SW 1271 (cell line): ENCODE measurements at places on chromosomes 2 and 18.

GRCh38 chr18:8792688-8793316 is 87.4 kb downstream of the MTCL1 start:
- no peak for DNase-seq

- no peak for DNase-seq
Observed at GRCh38 chr2:203476881-203477280, 58.2 kb downstream of the RAPH1 start.

DNA sequence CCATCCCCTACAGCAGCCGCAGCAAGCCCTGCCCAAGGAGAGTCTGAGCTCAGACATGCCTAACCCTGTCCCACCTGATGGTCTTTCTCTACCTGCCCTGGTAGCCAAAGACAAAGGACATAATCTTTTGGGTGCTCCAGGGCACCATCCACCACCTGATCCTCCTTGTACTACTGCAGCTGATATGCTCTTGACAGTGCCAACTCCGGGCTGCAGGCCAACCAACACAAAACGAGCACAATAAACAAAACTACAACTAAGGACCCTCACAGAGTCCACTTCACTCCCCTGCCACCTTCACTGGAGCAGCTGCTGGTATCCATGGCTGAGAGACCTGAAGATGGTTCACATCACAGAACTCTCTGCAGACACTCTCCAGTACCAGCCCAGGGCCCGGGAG is 106.3 kb downstream of the GRB14 start:
- DNase-seq = no peak

- no peak for DNase-seq
Observed at GRCh38 chr18:63505566-63506335, 29.0 kb downstream of the SERPINB5 start.

DNA sequence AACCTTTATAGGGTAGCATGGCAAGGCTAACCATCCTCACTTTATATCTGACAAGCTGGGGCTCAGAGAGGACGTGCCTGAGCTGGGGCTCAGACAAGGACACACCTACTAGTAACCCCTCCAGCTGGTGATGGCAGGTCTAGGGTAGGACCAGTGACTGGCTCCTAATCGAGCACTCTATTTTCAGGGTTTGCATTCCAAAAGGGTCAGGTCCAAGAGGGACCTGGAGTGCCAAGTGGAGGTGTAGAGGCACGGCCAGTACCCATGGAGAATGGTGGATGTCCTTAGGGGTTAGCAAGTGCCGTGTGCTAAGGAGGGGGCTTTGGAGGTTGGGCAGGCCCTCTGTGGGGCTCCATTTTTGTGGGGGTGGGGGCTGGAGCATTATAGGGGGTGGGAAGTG is 1.2 kb upstream of the DES start:
- DNase-seq = no peak

DNA sequence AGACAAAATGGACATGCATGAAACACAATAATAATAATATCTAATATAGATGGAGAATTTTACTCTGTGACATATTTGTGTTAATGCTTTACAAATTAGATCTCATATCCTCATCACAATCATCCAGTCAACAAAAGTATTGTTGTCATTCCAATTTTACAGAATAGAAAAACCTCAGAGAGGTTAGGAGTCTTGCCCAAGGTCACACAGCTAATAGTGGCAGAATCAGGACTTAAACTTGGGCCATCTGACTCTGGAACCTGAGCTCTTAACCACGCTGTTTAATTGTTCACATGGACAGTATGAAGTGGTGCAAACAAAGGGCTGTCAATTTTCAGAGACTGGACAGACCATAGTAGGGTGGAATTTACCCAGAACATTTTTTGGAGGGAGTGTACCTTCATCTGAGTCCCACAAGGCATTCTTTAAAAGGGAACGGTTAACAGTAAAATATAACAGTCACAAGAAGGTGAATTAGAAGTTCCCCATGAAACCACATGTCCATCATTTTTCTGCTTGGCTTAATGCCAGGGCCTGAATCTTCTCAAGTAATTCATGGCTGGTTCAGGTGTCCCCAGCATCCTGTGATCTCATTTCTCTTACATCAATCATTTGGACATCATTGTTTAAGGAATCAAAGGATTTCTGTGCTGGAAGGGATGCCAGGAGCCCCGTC is 35.4 kb upstream of the CCDC93 start:
- DNase-seq = no peak

- no peak for DNase-seq
Observed at GRCh38 chr2:39513641-39514094, 76.6 kb upstream of the MAP4K3 start.

- DNase-seq = no peak
Observed at GRCh38 chr2:172181840-172182239, 79.1 kb upstream of the DLX2 start.

DNA sequence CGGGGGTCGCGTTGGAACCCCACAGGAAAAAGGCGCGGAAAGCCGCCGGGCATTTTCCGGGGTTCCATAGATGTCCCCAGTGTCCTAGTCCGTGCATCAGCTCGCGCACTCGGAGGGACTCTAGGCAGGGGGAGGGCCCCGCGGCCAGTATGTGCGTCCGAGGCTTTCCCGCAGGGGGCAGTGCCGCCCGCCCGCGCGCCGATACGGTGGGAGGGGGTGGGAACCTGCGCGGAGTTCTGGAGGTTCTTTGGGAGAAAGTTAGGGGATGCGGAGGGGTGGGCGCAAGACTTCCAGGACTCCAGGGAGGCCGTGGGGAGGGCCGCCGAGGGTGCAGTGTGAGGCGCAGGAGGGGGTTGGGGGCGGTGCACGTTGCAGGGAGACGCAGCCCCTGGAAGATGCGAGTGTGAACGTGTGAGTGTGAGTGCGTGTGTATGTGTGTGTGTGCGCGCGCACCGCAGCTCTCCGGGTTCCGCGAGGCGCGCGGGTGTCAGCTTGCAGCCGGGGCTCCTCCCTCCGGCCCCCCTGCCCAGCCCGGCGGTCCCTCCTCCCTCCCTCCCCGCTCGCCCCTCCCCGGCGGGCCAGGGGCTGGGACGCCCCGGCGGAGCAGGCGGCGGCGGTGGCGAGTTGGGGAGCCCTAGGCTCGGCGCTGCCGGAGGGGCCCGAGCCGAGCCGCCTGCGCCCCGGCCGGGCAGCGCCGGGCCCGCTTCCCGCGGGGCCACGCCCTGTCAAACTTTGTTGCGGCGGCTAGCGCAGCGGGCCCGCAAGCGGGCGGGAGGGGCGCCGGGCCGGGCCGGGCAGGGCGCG is at the start of gene TCF7L1:
Gene TCF7L1, plus strand, starts transcription at position 559 of the 804 bp plus-strand sequence. CDS start 293 bp downstream, outside the sequence.
- peak; percentile 7 for DNase-seq

DNA sequence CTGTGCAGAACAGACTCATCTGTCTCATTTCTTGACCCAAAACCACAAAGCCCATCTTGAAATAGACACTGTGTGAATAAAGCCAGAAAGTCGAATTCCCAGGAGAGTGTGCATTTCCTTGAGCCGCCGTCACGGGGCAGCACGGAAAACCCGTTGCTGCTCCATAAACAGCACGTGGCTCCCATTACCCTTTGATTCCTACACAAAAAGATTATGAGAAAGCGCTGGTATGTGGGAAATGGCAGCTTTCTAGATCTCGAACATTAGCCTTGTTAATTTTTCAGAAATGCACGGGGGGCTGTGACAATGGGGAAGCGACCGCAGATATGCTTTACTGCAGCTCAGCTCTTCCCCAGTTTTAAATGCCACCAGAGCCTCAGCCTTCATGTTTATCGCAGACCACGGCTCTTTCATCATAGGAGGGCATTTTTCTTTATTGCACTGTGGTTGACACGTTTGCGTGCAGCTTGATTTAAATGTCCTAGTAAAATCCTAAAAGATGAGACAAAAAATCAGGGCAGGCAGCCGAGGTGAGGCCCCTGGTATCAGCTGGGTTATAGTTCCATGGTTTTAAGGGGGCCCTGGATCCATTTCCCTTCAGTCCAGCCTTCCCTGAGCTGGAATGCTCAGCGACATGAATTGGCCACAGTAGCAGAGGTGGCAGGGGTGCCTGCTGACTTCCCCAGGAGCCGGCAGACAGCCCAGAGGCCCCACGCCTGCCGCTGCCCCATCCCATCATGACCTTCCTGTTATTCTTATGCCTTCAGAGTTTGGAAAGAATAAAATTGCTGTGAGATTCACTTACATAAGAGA is 249.3 kb downstream of the NDUFA10 start:
- DNase-seq = no peak

DNA sequence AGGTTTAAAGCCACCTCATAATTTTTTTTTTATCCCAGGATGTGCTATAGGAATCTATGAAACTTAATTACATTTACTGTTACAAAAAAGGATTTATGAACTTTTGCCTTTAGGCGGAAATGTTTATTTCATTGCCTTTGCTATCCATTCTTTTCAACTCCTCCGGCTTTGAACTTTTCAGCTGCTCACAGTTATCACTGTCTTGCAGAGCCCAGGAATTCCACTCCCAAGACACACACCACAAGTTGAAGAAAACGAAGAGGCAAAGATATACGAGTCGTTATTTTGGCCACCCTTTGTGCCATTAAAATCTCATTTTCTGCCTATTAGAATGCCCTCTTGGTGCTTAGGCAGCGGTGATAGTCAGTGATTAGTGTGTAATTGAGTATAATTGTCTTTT is 80.0 kb downstream of the PAX3 start:
- DNase-seq = no peak

- DNase-seq = peak; percentile 2
Observed at GRCh38 chr18:34122724-34123334, 101.9 kb downstream of the NOL4 start.

GRCh38 chr18:2984703-2985261 is 28.2 kb downstream of the LPIN2 start:
- DNase-seq = no peak

GRCh38 chr2:178865146-178865936 is 58.1 kb upstream of the TTN start:
- DNase-seq = no peak

DNA sequence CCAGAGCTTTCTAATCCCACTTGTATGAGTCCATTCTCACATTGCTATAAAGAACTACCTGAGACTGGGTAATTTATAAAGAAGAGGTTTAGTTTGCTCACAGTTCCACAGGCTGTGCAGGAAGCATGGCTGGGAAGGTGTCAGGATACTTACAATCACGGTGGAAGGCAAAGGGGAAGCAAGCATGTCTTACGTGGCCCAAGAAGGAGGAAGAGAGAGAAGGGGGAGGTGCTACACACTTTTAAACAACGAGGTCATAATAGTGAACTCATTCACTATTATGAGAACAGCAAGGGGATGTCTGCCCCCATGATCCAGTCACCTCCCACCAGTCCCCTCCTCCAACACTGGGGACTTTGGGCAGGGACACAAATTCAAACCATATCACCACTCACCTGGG is 67.8 kb downstream of the TTC32 start:
- no peak for DNase-seq

DNA sequence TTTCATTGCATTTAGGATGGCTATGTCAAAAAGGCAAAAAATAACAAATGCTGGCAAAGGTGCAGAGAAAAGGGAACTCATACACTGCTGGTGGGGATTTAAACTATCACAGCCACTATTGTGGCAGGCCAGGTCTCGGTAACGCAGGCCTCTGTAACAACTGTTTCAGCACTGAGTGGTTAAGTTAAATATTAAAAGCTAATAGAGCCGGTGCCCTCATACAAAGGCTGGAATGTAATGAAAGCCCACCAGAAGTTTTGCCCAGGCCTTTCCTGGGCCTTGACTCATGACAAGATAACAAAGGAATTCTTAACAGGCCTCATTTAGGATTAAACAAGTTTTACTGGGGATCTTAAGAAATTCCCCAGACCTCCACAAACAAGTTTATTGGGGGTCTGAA is 10.7 kb downstream of the MERTK start:
- DNase-seq = no peak

- DNase-seq = no peak
Observed at GRCh38 chr18:74623047-74623816, 25.6 kb downstream of the ZNF407 start.

DNA sequence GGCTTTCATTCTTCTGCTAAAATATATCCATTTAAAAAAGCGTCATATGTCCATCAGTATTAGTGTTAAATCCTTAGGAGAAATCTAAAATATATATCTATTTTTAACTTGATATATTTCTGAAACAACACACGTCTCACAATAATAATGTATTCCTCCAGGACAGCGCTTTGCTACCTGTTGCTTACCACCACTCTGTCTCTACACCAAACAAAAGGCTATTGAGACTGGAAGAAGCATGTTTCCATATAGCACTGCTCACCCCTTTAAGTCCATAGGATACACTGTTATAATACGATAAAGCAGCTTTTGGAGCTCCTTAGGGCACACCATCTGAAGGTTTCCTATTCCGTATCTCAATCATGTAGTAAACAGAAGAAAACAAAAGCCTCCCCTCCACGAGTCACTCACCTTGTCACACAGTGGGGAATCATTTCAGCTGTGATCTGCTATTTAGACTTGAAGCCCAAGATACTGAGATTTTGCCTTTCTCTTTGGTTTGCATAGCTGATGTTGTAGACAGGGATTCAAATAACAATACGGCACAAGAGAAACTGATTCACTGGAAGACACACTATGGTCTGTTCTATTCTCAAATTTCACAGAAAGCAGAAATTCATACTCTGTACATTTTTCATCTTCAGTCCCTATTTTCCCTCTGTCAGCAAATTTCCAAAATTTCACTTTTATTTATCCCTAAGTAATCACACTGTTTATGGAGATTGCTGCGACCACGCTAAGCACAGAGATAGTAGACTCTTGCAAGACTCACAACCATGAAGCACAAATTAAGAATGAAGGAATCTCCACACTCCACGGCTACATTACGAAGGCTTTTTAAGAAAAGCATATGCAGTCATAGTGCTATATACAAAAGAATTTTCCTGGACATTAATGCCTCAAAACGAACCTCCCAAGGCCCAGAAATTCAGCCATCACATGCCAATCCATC is 187.1 kb downstream of the TCF4 start:
- DNase-seq = no peak

DNA sequence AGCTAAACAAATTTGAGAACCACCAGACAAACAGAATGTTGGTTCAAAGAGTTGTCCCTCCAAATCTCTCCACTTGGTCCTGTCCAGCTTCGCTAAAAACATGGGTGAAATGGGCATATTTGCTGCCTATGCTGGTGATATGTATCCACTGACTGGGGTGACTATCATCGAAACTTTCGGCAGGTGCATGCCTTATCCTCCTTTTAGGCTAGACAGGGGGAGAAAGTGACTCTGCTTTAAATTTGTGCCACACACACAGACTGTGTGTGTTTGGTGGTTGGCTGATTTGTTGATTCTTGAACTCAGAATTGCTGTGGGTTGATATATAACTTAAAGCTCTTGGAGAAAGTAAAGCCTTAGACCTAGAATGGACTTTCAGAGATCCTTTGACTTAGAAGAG is 324.1 kb upstream of the NT5C1B start:
- DNase-seq = no peak

- DNase-seq = no peak
Observed at GRCh38 chr2:158953454-158953853, 15.0 kb upstream of the TANC1 start.

- DNase-seq = no peak
Observed at GRCh38 chr2:190407246-190407661, 901 bp upstream of the MFSD6 start.

GRCh38 chr18:74457043-74457724 is at the start of gene DIPK1C:
Gene DIPK1C (minus strand): TSS chr18:74457308. CDS start chr18:74457259, 49 bp downstream.
- DNase-seq = no peak

- no peak for DNase-seq
Observed at GRCh38 chr2:33072614-33073013, 125.9 kb downstream of the LTBP1 start.

- no peak for DNase-seq
Observed at GRCh38 chr2:13923823-13924222, 708.7 kb upstream of the LRATD1 start.
